Dermis blood vessel endothelial cell (primary cell): ENCODE measurements at places on chromosomes 2 and 18. TPM values are rescaled to one million over a fixed set of nuclear protein-coding genes. Genes with fewer than 3 reads are reported as not detected.

CDH19 gene
- total RNA-seq: not detected in 2 replicates

EMILIN2 gene
- 4.4 and 8.7 TPM in 2 replicates for total RNA-seq

RESP18 gene
- not detected in 2 replicates for total RNA-seq

LYPD6 gene
- 9.4 and 14.1 TPM in 2 replicates for total RNA-seq

CGREF1 gene
- total RNA-seq: 4.8 TPM in 2 replicates

DNA sequence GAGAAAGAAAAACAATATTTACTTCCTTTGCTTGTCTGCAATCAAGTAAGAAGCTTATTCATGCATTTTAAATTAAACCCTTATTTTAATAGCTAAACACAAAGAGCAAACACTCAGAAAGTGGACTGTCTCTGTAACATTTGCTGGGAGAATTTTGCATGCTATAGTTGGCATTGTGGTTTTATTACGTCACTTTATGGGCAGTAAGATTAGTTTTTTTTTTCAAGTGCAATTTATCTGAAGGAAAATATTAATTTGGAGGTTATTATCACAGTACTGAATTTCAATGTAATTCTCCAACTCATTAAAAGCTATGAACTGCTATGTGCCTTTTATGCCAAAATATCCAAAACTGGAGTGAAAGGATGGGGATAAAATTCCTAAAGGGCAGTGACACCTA, 103.3 kb downstream of the TMEFF2 start:
- DNase-seq: no peak

- DNase-seq: peak; percentile 14
Observed at GRCh38 chr18:44098551-44099098, 582.1 kb upstream of the SETBP1 start.

DNA sequence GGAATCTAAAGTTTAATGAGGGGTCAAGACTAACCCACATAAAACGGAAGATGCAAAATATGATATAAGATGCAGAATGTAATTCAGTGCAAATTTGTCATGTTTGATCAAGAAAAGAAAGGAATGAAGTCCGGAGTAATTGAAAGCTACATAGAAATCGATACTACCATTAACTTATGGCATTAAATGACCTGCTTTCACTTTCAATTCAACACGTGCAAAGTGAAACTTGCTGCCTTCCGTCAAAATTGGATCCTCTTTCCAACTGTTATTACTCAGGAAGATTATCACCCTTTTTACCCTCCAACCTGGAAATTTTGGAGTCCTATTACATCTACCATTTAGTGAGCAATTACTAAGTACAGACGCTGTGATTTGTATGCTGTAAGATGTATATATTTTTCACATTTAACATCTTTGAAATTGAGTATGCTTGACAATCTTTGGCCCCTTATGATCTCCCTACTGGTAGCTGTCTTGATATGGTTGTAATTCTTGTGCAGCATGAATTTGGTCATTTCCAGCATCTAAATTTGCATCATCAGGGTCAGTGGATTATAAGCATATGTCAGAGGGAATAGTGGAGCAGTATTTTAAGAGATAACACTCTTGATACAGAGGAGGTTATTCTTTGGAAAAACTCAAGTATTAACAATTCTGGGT, 18.6 kb downstream of the UNC80 start:
- no peak for DNase-seq

DNA sequence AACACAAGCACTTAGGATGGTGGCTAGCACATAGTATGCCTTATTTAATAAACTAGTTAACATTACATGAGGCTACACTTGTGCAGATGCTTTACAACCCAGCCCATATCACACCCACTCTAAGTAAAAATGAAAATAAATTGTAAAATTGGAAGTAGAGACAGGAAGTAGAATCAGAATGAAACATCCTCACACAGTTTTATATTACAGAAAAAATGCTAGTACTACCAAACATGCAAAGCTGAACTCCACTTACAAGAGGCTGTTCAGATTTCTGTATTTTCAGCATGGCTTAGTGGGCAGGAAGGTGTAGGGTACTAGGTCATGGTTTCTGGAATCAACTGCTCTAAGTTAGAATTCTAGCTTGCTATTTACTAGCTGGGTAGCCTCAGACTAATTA, 18.2 kb upstream of the CRIM1 start:
- DNase-seq: no peak

GRCh38 chr2:42967959-42968674, 175.7 kb upstream of the HAAO start:
- no peak for DNase-seq
